ENCODE measurements at places on chromosomes 1 and 21.

DNA sequence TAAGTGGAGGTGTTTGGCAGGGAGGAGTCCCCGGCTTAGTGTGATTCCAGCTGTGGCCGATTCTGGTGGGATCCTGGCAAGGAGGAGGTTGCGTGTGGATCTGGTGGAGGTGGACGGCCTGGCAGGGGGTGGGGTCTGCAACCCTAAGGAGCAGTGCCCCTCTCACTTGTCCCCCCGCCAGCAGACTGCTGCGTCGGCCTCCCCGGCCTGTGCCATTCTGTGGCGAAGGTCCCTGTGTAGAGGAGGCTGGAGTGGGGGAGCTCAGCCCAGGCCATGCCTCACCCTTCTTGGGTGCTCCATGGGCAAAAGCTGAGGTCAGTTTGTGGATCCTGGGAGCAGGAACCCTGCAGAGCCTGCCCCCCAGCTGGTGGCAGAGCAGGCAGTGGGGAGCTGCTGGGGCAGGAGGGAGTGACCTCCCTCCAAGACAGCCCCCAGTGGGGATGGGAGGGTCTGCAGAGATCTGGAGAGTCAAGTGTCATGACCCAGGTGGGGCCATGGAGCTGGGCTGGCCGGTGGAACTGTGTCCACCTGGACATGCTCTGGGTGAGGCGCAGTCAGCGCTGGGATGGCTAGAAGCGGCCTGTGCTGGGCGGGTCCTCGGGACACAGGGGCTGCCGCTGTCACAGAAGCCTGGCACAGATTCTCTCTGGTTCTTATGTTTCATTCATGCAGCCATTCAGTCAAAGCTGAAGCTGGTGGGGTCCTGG lies 5.3 kb downstream of the MIB2 start:
- no peak for DNase-seq

DNA sequence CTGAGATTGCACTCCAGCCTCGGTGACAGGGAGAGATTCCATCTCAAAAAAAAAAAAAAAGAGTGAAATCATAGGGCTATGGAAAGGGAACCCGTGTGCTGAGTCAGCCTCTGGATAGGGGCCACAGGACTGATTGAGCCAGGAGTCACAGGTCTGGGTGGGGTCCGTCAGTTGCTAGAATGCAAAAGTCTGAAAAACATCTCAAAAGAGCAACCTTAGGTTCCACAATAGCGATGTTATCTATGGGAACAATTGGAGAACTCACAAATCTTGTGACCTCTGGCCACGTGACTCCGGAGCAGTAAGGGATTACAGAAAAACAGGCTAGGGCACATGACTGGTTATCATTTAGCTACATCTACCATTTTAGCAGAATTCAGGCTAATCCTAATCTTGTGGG lies 32.8 kb upstream of the GREM2 start:
- no peak for DNase-seq

GRCh38 chr1:159594625-159595405 lies 7.2 kb downstream of the APCS start:
- DNase-seq: no peak

- DNase-seq: no peak
Observed at GRCh38 chr1:64488862-64489261, 18.9 kb downstream of the CACHD1 start.

DNA sequence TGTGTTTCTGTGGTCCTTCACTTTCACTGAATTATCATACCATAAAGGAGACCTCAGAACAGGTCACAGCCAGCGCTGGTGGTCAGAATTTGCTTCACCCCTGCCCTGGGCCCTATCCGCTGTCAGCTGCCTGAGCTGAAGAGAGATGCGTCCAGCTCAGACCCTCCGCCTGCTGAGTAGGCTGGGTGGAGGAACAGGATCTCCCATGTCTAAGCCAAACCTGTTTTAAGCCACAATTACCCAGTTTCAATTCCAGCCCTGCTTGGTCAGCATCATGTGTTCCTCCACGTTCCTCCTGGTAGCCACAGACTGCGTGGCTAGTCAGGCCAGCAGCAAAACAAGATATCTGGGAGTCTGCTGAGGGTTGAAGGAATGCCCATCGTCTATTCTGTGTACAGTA lies 13.5 kb upstream of the BGLAP start:
- no peak for DNase-seq

DNA sequence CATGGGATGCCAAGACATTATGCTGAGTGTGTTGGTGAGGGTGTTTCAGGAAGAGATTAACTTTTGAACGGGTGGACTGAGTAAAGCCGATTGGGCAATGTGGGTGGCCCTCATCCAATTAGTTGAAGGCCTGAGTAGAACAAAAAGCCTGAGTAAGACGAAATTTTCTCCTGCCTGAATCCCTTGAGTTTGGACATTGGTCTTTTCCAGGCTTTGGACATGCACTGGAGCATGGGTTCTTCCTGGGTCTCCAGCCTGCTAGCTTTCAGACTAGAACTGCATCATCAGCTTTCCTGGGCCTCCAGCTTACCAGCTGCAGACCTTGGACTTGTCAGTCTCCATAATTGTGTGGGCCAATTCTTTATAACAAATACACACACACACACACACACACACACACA lies 63.6 kb downstream of the NIBAN1 start:
- no peak for DNase-seq

DNA sequence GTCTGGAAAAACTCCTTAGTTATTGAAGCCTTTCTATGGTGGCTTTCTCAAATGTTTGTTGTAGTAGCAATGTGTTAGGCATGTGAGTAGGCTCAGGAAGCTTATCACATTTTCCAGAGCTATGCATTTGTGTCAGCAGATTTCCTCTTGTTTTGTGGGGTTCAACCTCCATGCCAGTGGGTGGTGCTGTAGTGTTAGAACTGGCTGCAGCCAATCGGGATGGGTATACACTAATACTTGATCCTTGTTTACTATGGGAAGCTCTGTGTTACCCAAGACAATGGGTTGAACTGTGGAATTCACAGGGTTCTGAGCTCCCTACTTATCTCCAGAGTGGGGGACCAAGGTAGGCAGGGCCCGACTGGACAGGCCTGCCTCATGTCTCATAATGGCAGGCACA lies 348.5 kb upstream of the ADAMTS5 start:
- DNase-seq: no peak

DNA sequence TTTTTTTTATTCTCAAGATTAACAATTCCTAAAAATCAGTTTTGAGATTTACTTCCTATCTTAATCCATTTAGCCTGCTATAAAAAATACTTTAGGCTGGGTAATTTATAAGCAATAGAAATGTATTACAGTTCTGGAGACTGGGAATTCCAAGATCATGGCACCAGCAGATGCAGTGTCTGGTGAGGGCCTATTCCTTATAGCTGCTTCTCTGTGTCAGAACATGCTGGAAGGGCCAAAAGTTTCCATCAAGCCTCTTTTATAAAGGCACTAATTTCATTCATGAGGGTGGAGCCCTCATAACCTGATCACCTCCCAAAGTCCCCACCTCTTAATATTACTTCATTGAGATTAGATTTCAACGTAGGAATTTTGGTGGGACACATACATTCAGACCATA lies 41.7 kb downstream of the RNF2 start:
- no peak for DNase-seq

GRCh38 chr1:31910933-31911332 lies 27.2 kb downstream of the PTP4A2 start:
- no peak for DNase-seq

DNA sequence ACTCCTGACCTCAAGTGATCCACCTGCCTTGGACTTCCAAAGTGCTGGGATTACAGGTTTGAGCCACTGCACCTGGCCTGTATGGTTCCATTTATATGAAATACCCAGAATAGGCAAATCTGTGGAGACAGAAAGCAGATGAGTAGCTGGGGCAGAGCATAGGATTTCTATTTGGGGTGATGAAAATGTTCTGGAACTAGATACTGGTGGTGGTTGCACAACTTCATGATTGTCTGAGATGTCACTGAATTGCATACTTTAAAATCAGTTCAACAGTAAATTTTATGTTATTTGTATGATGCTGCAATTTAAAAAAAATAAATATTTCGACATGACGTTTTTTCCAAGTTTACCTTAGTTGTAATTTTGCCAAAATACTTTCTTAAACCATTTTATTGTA lies 23.9 kb downstream of the ITSN1 start:
- no peak for DNase-seq

DNA sequence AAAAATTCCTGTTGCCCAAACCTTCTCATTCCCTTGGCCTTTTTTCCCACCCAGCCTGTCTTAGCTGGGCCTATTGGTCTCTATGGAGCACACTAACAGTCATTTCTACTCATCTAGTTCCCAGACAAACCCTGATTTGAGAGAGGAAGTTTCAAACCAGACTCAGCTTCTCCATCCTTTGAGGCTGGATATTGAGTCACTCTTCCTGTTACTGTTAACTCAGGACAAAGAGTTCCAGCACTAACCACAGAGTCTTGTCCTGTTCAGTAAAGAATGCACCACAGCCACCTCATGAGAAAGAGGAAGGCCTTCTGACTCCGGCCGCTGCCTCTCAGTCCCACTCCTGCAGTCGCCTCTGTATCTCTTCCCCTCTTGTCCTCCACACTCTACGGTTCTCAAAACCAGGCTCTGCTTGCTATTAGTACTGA lies 137.8 kb downstream of the PTPRC start:
- DNase-seq: no peak

All from activated CD4-positive, CD25-positive, alpha-beta regulatory T cell treated with anti-CD3 and anti-CD28 coated beads, Interleukin-2, amount 50 U/mL, for 72 hours (primary cell).